ENCODE measurements at places on chromosomes 16 and 17. TPM values are rescaled to one million over a fixed set of nuclear protein-coding genes. Genes with fewer than 3 reads are reported as not detected.

ACE gene
- total RNA-seq, result 9.1 TPM

TMEM94 gene
- 51.1 TPM for total RNA-seq

OR1A1 gene
- total RNA-seq, result not detected

DNA sequence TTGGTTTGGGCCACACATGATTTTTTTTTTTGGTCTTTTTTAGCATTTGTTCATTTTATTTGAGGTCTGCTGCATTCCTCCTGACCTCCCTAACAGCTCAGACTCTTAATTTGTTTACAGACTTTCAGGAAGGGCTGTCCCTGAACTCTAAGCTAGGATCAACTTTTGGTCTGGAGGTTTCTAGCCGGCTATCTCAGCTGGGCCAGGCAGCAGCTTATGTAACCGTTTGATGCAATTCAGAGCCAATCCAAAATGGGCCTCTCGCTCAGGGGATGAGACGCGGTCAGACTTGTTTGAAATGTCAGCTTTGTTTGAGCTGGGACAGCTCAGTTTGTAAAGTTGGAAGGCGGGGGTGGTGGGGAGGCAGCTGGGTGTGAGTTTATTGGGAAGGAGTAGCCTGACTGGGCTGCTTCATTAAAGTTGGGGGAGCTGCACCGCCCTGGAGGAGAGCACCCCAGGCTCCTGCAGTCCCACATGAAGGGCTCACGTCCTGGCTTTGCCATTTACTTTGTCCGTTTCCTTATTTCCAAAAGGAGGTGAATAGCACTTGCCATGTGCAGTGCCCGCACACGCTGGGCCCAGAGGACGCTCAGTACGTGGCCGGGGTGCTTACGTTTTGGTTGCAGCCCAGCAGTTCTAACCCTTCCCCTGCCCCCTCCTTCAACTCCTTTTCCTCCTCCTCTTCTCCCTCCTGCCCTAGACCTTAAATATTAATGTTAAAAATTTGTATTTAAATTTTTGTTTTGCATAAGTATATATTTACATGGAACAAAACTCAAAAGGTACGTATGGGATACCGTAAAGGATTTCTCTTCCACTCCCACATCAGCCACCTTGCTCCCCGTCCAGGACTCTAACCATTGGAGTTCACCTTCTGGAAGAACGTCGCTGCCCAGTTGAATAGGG is 121.2 kb downstream of the SNX29 start:
- no peak overlapping the region for H3K27ac ChIP-seq
- no peaks in the 10 kb centered on the region for H3K4me1 ChIP-seq
- no peak overlapping the region for H3K4me3 ChIP-seq
- no peak for DNase-seq
- H3K27me3 ChIP-seq, result no peaks in the 10 kb centered on the region

DNA sequence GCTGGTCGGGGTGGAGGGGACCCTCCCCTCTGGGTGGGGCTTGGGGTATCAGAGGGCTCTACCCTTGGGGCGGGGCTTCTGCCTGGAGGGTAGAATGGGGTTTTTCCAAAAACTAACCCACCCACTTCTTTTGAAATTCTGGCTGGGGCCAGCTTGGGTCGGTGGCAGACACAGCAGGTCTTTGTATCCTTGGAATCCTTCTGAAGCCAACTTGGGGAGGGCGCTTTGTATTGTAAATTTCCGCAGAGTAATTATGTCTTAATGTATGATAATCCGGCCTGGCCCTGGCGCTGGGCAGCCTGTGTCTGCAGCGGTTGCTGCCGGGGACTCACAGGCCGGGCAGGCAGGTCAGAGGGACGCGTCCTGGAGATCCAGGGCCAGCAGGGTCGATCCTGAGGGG is 33.9 kb upstream of the GSE1 start:
- H3K36me3 ChIP-seq, result no peaks in the 10 kb centered on the region
- no peak for DNase-seq
- peak overlapping the region; percentile 68 for H3K27ac ChIP-seq
- H3K4me1 ChIP-seq, result peaks cover 3% of the 10 kb centered on the region
- H3K27me3 ChIP-seq, result no peaks in the 10 kb centered on the region

GRCh38 chr17:58323366-58324055 is 5.1 kb downstream of the TSPOAP1 start:
- H3K36me3 ChIP-seq, result no peaks in the 10 kb centered on the region
- H3K27me3 ChIP-seq, result no peaks in the 10 kb centered on the region
- H3K4me3 ChIP-seq, result peak overlapping the region; percentile 53
- H3K4me1 ChIP-seq, result no peaks in the 10 kb centered on the region
- H3K27ac ChIP-seq, result peak overlapping the region; percentile 77

GRCh38 chr16:30084816-30085159 is 6.9 kb downstream of the TBX6 start:
- H3K36me3 ChIP-seq, result peaks cover 18% of the 10 kb centered on the region
- no peaks in the 10 kb centered on the region for H3K27me3 ChIP-seq
- no peaks in the 10 kb centered on the region for H3K4me1 ChIP-seq
- no peak overlapping the region for H3K4me3 ChIP-seq

GRCh38 chr16:12802661-12803060 is 1.0 kb downstream of the CPPED1 start:
- H3K27me3 ChIP-seq, result no peaks in the 10 kb centered on the region
- peak overlapping the region; percentile 54 for H3K4me3 ChIP-seq
- H3K36me3 ChIP-seq, result no peaks in the 10 kb centered on the region
- no peaks in the 10 kb centered on the region for H3K4me1 ChIP-seq

Measured in breast epithelium (tissue), 4 donors.